ENCODE measurements at places on chromosomes 6 and 20. TPM values are rescaled to one million over a fixed set of nuclear protein-coding genes. Genes with fewer than 3 reads are reported as not detected.
A peak's percentile ranks its signal among the peaks of the same experiment; 100 is the strongest.

- H3K27me3 ChIP-seq = no peaks in the 10 kb centered on the region
- peak overlapping the region; percentile 86 for H3K4me3 ChIP-seq
- H3K27ac ChIP-seq = peak overlapping the region; percentile 97
- H3K4me1 ChIP-seq = peaks cover 16% of the 10 kb centered on the region
- DNase-seq = peak; percentile 7
- peaks cover 3% of the 10 kb centered on the region for H3K36me3 ChIP-seq
Observed at GRCh38 chr6:147201885-147202515, 2.2 kb upstream of the STXBP5 start.

GRCh38 chr6:128558021-128558420 lies 37.6 kb upstream of the PTPRK start:
- H3K27ac ChIP-seq = no peak overlapping the region
- no peak overlapping the region for H3K4me3 ChIP-seq
- H3K36me3 ChIP-seq = no peaks in the 10 kb centered on the region
- DNase-seq = no peak
- H3K27me3 ChIP-seq = peaks cover 33% of the 10 kb centered on the region
- H3K4me1 ChIP-seq = peaks cover 3% of the 10 kb centered on the region

DNA sequence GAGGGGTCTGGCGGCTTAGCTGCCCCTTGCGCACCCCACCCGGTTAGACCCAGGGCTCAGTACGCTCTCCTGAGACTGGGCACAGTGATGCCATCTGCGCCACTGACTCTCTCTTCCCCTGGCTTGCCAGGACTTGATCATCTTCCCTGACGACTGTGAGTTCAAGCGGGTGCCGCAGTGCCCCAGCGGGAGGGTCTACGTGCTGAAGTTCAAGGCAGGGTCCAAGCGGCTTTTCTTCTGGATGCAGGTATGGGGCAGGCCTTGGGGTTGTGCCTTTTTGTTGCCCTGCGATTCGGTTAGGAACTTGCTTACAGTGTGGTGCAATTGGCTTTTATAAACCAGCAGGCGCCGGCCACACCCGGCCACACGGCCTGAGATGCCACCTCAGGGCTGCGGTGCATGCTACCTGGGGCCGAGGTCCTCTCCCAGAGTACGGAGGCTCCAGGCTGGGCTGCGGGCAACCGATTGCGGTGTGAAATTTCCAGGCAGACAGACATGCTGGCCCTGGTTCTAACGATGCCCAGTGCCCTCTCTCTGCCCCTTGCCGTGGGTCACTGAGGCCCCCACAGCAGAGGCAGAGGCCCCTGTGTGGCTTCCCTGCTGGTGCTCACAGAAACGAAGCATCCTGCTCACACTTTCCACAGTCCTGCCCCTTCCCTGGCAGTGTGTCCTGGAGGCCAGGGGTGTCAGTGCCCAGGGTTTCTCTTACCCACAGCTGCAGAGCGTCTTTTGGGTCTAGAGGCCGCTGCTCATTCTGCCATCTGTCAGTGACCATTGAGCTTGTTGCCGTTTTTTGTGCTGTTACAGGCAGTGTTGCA lies 1.7 kb downstream of the ADRM1 start:
- peak overlapping the region; percentile 82 for H3K27ac ChIP-seq
- peaks cover 18% of the 10 kb centered on the region for H3K4me1 ChIP-seq
- no peak for DNase-seq
- H3K27me3 ChIP-seq = no peaks in the 10 kb centered on the region

DNA sequence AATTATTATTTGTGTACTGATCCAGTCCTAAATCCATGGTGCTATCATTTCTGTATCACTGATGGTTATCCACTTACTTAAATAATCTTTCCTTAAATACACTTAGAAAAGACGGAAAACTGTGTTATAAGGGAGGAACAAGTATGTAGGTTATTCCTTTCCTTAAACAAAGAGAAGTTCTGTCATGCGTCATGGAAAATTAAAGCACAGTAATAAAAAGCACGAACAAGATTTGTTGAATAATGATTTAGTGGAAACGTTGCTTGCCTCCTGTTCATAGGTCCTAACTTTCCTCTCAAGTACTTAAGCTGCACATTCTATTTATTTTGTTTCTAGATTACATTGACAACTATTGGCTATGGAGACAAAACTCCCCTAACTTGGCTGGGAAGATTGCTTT lies 120.4 kb downstream of the KHDC1L start:
- no peak overlapping the region for H3K27ac ChIP-seq
- no peak for DNase-seq
- peaks cover 4% of the 10 kb centered on the region for H3K36me3 ChIP-seq

GRCh38 chr6:77814119-77814518 lies 161.3 kb downstream of the MEI4 start:
- H3K4me1 ChIP-seq = no peaks in the 10 kb centered on the region
- H3K27me3 ChIP-seq = no peaks in the 10 kb centered on the region
- no peak overlapping the region for H3K4me3 ChIP-seq

- H3K4me3 ChIP-seq = peak within 1 kb of the TSS; percentile 73
- no peak within 1 kb of the TSS for H3K27ac ChIP-seq
- H3K27me3 ChIP-seq = no peaks in the 10 kb centered on the region
- DNase-seq = peak; percentile 15
- peaks cover 42% of the 10 kb centered on the region for H3K4me1 ChIP-seq
Observed at GRCh38 chr20:37521061-37521771, at the start of gene NNAT. TSS of gene NNAT (plus strand) at chr20:37521250. CDS start at chr20:37521332, 82 bp downstream.

DNA sequence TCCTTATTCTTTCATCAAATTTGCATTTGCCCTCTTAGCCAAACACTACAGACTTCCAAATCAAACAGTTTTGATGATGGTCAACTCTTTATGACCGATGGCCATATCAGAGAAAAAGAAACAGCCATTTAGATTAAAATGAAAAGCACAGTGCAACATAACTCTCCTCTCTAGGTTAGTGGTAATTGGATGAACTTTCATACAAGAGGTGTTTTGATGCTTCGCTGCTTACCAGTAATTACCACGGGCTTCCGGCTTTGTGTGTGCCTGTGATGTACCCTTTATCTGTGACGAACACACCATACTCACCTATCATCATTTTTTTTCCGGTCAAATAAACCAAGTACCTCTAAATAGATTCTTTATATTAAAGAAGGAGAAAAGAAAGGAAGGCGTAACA lies 181.8 kb downstream of the FOXA2 start:
- H3K4me3 ChIP-seq = no peak overlapping the region
- peaks cover 26% of the 10 kb centered on the region for H3K27me3 ChIP-seq
- H3K36me3 ChIP-seq = no peaks in the 10 kb centered on the region
- no peaks in the 10 kb centered on the region for H3K4me1 ChIP-seq

GRCh38 chr6:143276436-143276835 lies 174.1 kb downstream of the ADAT2 start:
- H3K4me3 ChIP-seq = no peak overlapping the region
- H3K4me1 ChIP-seq = peaks cover 2% of the 10 kb centered on the region
- DNase-seq = no peak
- H3K27me3 ChIP-seq = no peaks in the 10 kb centered on the region

DNA sequence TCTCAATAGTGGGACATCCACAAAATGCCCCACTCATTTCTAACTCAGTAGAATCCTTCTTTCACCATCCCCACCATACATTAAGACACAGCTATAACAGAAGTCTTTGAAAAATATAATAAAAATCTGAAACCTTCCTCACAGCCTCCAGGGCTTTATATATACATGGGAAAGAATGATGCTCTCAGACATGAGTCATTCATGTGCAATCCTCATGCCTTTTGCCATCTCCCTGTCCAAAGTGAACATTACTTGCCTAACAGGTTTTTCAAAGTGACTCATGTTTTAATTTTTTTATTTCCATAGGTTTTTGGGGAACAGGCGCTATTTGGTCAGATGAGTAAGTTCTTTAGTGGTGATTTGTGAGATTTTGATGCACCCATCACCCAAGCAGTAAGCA lies 162.7 kb downstream of the RALGAPA2 start:
- no peak overlapping the region for H3K4me3 ChIP-seq
- peaks cover 25% of the 10 kb centered on the region for H3K4me1 ChIP-seq
- peaks cover 10% of the 10 kb centered on the region for H3K36me3 ChIP-seq
- H3K27me3 ChIP-seq = no peaks in the 10 kb centered on the region

DNA sequence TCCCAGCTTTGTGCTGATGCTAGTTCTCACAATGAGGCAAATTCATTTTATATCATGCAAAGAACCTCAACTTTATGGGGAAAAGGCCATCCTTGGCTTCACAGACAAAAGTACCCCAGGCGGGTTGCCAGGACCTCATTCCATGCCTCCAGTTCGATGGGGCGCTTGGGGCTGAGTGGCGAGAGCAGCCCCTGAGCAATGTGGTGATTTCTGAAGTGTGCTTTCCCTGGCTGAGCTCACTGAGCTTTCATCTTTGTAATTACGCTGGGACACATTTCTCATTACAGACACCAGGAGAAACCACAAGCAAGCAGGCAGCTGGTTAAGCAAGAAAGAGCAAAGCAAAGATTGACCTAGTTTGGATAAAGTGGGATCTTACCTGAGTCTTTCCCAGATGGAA lies 301.5 kb upstream of the CDH4 start:
- H3K36me3 ChIP-seq = no peaks in the 10 kb centered on the region
- no peaks in the 10 kb centered on the region for H3K27me3 ChIP-seq
- H3K4me1 ChIP-seq = no peaks in the 10 kb centered on the region
- DNase-seq = no peak
- H3K27ac ChIP-seq = no peak overlapping the region
- H3K4me3 ChIP-seq = no peak overlapping the region

DNA sequence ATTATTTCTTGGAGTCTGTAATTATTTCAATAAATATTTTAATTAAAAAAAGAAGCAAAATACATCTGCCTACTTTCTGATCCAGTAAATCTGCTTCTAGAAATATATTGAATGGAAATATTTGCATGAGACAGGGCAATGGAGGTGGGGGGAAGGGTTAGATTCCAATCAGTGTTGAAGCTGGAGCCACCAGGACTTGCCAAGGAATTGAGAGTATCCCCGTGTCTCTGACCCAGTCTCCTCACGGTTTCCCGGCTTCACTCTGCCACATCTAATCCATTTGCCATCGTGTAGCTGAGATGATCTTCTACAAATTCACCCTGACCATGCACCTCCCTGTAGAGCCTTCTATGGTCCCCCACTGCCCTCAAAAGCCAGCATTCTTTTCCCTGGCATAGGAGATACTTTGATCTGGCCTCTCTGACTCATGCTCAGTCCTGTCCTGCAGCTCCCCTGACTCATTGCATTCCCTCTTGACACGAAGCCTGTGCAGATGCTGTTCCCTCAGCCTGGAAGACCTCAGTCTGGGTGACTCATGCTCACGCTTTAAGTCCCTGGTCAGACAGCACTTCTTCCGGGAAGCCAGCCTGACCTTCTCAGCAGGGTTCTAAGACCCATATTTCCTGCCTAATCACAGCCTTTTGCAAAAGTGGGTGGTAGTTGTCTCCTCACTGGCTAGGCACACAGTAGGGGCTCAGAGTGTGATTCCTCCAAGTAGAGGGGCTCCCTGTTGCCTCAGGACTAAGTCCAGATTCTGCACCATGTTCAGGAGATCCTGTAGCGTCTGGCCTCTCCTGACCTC lies 23.0 kb upstream of the FKBP1A start:
- DNase-seq = peak; percentile 6
- H3K27ac ChIP-seq = no peak overlapping the region
- H3K36me3 ChIP-seq = peaks cover 10% of the 10 kb centered on the region
- no peaks in the 10 kb centered on the region for H3K27me3 ChIP-seq
- peaks cover 9% of the 10 kb centered on the region for H3K4me1 ChIP-seq

- peaks cover 13% of the 10 kb centered on the region for H3K36me3 ChIP-seq
- no peak overlapping the region for H3K27ac ChIP-seq
- no peak overlapping the region for H3K4me3 ChIP-seq
- no peaks in the 10 kb centered on the region for H3K27me3 ChIP-seq
- no peak for DNase-seq
Observed at GRCh38 chr20:49024220-49024619, 21.9 kb upstream of the CSE1L start.

- H3K4me3 ChIP-seq = no peak overlapping the region
- H3K36me3 ChIP-seq = no peaks in the 10 kb centered on the region
- H3K27me3 ChIP-seq = peaks cover 7% of the 10 kb centered on the region
- no peak overlapping the region for H3K27ac ChIP-seq
Observed at GRCh38 chr6:154298297-154298696, 58.3 kb downstream of the IPCEF1 start.

GRCh38 chr6:108689272-108690161 lies 128.8 kb downstream of the FOXO3 start:
- H3K36me3 ChIP-seq = peaks cover 6% of the 10 kb centered on the region
- H3K27ac ChIP-seq = no peak overlapping the region
- peaks cover 13% of the 10 kb centered on the region for H3K4me1 ChIP-seq

DNA sequence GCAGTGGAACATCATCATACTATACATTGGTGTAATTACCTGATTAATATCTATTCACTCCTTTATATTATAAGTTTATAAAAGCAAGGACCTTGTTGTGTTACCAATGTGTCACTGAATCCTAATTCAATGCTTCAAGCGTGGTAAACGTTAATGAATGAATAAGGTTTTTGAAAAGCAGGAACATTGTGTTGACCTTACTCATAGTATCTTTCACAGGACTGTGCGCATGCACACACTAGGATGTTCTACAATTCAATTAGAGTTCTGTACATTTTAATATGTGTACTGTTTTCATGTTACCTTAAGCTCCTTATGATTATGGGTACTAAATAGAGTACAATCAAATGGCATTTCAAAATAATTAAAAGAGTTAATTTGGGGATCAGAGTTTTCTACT lies 578.5 kb downstream of the BMP2 start:
- H3K36me3 ChIP-seq = no peaks in the 10 kb centered on the region
- H3K4me1 ChIP-seq = no peaks in the 10 kb centered on the region
- no peak overlapping the region for H3K4me3 ChIP-seq
- DNase-seq = no peak
- no peak overlapping the region for H3K27ac ChIP-seq
- no peaks in the 10 kb centered on the region for H3K27me3 ChIP-seq

DNA sequence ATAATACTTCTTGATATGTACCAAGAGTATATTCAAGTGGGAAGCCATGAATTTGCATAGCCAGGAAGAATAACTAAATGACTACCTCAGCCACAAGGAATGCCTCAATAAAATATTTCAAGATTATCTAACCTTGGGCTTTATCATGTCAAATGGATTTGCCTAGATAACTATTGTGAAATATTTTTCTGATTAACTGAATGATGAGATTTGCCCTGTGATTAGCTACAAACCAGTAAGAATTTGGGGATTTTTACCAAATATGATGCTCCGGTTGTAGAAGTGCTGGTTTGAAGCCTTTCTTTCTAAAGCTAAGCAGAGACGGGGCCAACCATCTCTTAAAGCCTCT lies 125.6 kb upstream of the LAMP5 start:
- H3K4me1 ChIP-seq = no peaks in the 10 kb centered on the region
- no peak for DNase-seq

DNA sequence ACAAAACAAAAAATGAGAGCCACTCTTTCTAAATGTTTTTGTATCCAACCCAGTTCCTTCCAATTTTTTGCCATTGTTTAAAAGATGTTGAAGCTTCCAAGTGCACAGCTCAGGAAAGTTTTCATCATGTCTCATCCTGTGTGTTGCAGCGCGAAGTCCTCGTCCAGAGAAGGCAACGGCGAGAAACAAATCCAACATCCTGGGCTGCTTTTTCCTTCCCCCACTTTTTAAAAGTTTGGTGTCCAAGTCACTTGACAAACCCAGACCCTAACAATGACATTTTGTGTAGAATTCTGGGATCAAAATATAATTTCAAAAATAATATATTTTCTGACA lies 92.3 kb downstream of the ANKRD60 start:
- no peak overlapping the region for H3K27ac ChIP-seq
- no peak overlapping the region for H3K4me3 ChIP-seq
- DNase-seq = no peak
- peaks cover 60% of the 10 kb centered on the region for H3K27me3 ChIP-seq
- H3K36me3 ChIP-seq = no peaks in the 10 kb centered on the region

GRCh38 chr20:44738813-44739477 lies 6.7 kb upstream of the KCNK15 start:
- peak; percentile 43 for DNase-seq
- peaks cover 9% of the 10 kb centered on the region for H3K4me1 ChIP-seq
- H3K36me3 ChIP-seq = peaks cover 4% of the 10 kb centered on the region
- no peaks in the 10 kb centered on the region for H3K27me3 ChIP-seq
- no peak overlapping the region for H3K27ac ChIP-seq

ELOVL2 gene
- not detected for total RNA-seq

ABCF1 gene
- 122 TPM for total RNA-seq

MYLK2 gene
- total RNA-seq = 0.21 TPM

HTR1B gene
- not detected for total RNA-seq

ADGRF4 gene
- not detected for total RNA-seq

BTNL2 gene
- total RNA-seq = not detected

EGFL8 gene
- total RNA-seq = 12.8 TPM
